HuH-7.5 (cell line): ENCODE measurements at places on chromosomes 16 and 17.

GRCh38 chr17:57338257-57338914 is 82.1 kb downstream of the MSI2 start:
- no peak for DNase-seq

DNA sequence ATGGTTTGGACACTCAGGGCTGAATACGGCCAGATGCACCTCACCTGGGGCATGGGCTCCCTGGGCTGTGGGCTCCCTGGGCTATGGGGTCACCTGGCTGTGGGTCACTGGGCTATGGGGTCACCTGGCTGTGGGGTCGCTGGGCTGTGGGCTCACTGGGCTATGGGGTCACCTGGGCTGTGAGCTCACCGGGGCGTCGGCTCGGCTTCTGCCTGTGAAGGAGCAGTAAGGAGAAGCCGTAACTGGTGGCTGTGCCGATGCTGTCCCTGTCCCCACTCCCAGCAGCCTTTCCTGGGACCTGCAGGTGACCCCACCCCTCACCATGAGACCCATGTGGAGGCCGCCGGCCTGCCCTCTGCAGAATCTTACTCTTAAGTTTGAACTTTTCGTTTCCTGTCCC is 1.9 kb upstream of the PERCC1 start:
- DNase-seq: no peak

DNA sequence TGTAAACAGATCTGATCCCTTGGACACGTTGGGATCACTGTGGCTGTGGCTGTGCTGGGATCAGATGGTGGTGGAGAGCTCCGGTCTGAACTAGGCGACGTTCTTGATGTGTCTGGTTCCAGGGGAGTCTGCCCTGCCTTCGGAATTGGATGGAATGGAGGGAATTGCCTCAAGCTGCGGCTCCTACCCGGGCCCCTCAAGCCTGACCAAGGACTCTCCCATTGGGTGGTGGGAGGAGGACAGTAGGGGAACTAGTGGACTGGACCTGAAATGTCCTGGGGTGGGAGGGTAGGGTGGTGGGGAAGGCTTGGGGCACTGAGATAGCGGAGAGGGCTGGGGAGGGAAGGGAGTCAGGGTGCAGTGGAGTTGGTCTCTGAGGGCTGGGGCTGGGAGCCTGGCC is 3.2 kb upstream of the UBALD1 start:
- no peak for DNase-seq

DNA sequence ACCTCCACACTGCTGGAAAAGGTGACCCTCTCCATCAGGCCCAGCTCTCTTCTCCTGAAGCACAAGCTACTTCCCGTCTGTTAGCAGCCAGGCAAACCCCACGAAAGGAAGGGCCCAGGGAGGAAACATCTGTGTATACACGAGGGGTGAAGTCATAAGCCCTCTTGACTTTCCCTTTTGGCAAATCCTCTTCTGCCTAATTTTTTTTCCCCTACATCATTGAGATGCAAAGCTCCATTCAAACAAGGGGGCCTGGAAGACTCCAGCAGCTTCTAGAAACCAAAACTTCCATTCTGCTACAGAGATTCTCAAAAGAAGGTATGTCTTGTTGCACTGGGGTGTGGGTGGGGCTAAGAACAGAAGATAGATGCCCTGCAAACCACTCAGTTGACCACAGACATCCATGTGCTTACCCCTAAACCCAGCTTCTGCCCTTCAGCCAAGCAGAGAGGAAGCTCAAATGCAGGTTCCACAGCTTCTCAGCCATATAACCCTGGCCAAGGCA is 145.6 kb upstream of the RCVRN start:
- no peak for DNase-seq

- no peak for DNase-seq
Observed at GRCh38 chr17:61335105-61335844, 64.4 kb upstream of the TBX2 start.

DNA sequence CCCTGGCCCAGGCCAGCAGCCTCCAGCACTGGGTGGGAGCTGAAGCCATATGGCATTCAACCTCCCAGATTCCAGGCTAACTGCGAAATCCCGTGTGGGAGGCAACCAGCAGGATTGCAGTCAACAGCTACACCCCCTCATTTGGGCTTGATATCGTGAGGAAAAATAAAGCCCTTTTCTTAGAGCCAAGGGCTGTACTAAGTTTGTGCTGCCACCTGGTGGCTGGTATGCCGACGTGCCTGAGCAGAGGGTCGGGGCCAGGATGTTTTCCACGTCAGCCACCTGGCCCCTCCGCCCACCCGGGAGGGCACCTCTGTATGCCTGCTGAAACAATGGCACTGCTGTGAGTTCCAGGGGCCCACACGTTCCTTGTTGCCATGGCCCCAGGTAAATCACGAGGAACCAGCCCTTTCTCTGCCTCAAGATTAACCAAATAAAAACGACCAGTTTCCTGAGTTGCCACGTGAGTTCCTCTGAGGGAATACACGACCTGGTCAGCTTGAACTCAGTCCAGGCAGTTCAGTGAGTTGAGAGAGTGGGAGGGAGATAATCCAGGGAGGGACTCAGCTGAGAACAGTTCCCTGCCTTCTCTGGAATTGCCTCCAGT is 9.0 kb downstream of the TMEM98 start:
- peak; percentile 51 for DNase-seq

GRCh38 chr16:59591480-59591879 is 857.4 kb upstream of the GOT2 start:
- no peak for DNase-seq

GRCh38 chr17:32916134-32916533 is 11.8 kb upstream of the TMEM98 start:
- DNase-seq: no peak

DNA sequence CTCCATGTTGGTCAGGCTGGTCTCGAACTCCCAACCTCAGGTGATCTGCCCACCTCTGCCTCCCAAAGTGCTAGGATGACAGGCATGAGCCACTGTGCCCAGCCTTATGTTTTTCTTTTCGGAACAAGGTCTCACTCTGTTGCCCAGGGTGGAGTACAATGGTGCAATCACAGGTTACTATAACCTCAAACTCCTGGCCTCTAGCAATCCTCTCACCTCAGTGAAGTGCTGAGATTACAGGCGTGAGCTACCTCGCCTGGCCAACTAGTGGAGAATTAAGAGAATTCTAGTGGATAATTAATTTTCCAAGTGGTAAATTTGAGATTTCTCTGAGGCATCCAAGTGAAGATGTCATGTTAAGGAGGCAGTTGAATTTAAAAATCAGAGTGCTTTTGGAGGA is 2.9 kb upstream of the FBXO47 start:
- DNase-seq: no peak

DNA sequence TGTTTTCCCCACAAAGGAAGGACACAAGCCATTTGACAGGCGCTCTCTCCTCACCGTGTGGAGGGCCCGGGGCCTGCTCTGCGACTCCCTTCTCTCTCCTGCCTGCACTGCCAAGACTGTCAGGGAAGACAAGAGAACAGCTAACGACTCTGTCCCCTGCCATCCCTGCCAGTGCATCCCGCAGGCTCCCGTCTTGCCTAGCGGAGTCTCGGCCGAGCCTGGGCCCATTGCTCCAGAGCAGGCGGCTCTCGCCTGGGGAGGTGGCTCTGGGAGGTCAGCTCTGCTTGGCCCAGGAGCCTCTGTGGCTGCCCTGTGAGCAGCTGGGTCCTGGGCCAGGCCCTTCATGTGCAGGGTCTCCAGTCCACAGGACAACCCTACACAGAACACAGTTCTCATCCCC is 53.0 kb downstream of the WNT3 start:
- DNase-seq: no peak

- DNase-seq: no peak
Observed at GRCh38 chr16:20181416-20181815, 107.7 kb upstream of the GPR139 start.

DNA sequence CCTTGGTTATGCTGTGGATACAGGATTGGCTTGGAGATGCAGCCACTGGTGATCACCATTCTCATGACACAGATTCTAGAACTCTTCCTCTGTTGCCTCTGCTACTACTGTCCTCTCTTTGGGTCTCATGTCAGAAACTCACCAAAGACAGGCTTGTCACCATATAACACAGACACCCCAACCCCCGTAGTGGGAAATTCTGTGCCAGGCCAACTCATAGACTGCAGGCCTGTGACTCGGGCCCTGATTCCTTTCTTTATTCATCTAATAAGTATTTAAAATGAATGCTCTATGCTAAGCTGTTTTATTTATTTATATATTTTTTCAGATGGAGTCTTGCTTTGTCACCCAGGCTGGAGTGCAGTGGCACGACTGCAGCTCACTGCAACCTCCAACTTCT is 9.5 kb downstream of the CYB5D2 start:
- no peak for DNase-seq

DNA sequence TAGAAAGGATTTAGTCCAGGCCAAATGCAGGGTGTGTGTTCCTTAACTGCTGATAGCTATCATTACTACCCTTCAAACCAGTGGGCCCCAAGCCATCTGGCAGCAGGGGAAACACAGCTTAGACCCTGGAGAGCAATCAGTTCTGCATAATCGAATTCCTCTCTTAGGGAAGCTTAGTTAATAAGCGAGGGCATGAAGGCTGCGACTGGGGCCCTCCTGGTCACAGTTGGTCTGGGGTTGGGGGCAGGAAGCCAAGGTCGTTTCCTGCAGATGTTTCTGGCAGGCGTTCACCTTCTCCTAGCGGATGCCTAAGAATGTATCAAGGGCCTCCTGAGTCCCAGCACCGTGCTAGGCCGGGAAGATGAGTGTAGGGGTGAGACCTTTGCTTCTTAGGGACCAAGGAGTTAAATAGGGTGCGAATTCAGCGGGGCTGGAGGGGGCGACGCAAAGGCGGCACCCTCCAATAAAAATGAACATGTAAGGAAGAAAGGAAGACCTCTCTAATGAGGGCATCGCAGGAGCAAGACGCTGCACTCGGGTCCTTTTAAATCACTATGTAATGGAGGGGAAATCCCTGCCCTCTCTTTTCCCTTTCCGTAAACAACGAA is 16.5 kb upstream of the EEF2K start:
- DNase-seq: no peak

- no peak for DNase-seq
Observed at GRCh38 chr17:51914577-51914976, 243.9 kb downstream of the CA10 start.
